ENCODE measurements at places on chromosomes 13 and 19.
A peak's percentile ranks its signal among the peaks of the same experiment; 100 is the strongest.

GRCh38 chr19:4732680-4733114, 9.1 kb upstream of the DPP9 start:
- DNase-seq, result peak; percentile 29

DNA sequence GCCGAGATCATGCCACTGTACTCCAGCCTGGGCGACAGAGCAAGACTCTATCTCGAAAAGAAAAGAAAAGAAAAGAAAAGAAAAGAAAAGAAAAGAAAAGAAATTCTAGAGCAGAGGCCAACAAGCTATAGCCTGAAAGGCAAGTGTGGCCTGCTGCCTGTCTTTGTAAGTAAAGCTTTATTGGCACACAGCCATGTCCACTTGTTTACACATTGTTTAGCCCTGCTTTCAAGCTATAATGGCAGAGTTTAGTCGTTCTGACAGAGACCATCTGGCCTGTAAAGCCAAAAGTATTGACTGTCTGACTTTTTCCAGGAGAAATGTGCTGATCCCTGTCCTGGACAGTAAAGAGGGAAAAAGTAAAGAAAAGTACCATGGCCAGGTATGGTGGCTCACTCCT, 18.3 kb downstream of the NWD1 start:
- no peak for DNase-seq

DNA sequence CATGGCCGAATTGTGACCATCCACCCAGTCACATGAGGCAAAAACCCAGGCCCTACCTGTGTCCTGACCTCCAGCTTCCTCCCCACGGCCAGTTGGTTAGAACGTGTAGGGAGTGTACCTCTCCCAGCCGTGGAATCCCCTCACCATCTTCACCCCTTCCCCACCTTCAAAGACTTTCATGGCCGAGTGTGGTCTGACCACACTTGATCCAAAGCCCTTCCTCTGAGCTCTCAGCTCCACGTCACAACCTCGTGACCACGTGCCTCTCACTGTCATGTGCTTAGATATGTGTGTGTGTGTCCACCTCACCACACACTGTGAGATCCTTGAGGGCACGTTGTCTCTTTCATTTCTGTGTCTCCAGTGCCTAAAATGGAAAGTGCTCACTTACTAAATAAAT, 48.6 kb upstream of the UBE2L5 start:
- no peak for DNase-seq

GRCh38 chr13:99614465-99614885, 113.2 kb downstream of the TM9SF2 start:
- no peak for DNase-seq

DNA sequence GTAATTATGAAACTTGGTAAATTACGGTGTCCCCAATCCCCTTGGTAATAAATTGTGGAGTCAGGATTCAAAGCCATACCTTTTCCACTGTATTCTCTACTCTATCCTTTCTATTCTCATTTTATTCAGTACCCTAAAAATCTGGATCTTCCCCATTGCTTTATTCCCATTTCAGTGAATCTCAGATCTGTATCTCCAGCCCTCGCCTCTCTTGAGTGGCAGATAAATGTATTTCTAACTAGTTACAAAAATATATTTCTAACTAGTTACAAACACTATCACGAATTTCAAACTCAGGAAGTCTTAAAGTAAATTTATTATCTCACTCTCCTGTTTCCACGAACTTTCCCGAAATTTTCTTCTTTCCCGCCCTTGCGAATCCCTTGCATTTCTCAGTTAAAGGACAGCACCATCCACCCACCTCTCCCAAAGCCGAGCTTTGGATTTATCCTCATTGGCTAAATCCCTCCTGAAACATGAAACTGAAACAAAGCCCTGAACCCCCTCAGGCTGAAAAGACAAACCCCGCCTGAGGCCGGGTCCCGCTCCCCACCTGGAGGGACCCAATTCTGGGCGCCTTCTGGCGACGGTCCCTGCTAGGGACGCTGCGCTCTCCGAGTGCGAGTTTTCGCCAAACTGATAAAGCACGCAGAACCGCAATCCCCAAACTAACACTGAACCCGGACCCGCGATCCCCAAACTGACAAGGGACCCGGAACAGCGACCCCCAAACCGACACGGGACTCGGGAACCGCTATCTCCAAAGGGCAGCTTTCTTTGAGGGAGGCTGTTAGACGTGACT, 164.3 kb upstream of the PABPC3 start:
- DNase-seq, result no peak

GRCh38 chr19:6041991-6042481, 64.1 kb upstream of the RANBP3 start:
- DNase-seq, result no peak

GRCh38 chr19:50008532-50008931, 16.6 kb downstream of the VRK3 start:
- DNase-seq, result no peak

All from T-helper 17 cell (primary cell).